ENCODE measurements at places on chromosomes 13 and 19.

- no peak for DNase-seq
Measured at GRCh38 chr13:100110269-100110668, 21.4 kb downstream of the PCCA start.

- no peak for DNase-seq
Measured at GRCh38 chr19:43380771-43381386, 27.4 kb downstream of the CD177 start.

DNA sequence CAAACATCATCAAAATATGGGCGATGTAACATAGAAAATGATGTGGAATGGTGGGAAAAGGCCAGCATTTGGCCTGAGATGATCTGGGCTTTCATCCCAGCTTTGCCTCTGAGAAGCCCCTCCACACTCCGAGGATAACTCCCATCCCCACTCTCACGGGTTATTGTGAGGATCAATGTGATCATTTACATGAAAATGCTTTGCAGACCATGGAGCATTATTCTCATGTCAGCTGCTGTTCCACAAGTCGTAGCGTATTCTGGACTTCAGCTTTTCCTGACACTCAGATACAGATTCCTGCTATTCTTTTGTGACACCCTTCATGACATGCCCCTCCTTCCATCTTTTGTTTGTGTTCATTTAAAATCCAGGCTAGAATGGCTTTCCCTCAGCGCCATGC, 86.5 kb downstream of the NUFIP1 start:
- no peak for DNase-seq

GRCh38 chr13:54162069-54162468, 1133.5 kb downstream of the OLFM4 start:
- DNase-seq: no peak

DNA sequence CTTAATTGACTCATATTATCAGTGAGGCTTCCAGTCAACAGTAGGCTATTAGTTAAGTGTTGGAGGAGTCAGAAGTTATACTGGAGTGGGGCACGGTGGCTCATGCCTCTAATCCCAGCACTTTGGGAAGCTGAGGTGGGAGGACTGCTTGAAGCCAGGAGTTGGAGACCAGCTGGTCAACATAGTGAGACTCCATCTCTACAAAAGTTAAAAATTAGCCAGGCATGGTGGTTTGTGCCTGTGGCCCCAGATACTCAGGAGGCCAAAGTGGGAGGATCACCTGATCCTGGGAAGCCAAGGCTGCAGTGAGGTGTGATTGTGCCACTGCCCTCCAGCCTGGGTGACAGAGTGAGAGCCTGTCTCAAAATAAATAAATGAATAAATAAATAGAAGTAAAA, 53.2 kb downstream of the COMP start:
- no peak for DNase-seq

- peak; percentile 43 for DNase-seq
Measured at GRCh38 chr19:10565028-10565566, 713 bp downstream of the KRI1 start.

GRCh38 chr19:51808333-51808986, 13.5 kb downstream of the FPR3 start:
- DNase-seq: peak; percentile 79

- no peak for DNase-seq
Measured at GRCh38 chr13:42567906-42568305, 6.0 kb upstream of the TNFSF11 start.

- DNase-seq: no peak
Measured at GRCh38 chr13:79003989-79004898, 345.3 kb upstream of the OBI1 start.

GRCh38 chr19:31073485-31074198, 275.6 kb downstream of the TSHZ3 start:
- DNase-seq: no peak

DNA sequence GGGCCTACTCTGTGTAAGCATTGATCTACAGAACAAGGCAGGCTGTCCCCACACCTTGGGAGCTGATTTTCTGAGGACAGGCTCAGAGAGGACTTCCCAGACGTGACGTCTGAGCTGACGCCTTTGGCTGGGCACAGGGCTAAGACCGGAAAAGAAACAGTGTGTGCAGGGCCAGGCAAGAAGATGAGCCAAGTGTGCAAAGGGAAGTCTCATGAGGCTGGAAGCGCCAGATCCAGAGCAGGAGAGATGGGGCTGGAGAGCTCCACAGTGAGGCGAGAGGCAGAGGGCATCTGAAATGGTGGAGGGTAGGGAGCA, 12.7 kb downstream of the IGLON5 start:
- peak; percentile 20 for DNase-seq

- DNase-seq: no peak
Measured at GRCh38 chr13:75486146-75487062, 4.4 kb upstream of the TBC1D4 start.

DNA sequence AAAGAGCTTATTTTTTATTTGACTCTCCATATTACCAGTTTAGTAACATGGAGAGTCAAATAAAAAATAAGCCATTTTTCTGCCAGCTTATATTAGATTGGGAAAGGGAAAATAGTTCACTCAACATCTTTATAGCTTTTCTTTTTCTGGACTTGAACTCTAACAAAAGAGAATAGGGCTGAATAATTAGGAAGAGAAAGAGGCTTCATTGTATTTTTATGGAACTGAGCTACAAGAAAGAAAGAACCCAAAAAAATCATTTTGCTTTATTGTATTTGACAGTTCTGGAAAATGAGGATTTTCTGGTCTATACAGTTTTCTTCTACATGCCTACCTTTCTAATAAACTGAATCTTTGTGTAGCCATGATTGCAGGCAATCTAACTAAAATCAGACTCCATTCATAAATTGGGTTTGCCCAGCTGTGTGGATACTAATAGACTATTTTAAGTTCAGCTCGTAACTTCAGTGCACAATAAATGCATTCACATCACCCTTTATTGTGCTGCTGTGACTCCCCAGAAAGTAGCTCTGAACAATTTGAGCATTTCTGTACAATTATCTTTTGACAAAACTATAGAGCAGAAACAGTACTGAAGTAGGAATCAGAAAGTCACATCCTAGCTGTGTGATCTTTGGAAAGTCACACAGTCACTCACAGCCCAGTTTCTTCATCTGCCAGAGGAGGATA, 115.3 kb downstream of the STOML3 start:
- no peak for DNase-seq

DNA sequence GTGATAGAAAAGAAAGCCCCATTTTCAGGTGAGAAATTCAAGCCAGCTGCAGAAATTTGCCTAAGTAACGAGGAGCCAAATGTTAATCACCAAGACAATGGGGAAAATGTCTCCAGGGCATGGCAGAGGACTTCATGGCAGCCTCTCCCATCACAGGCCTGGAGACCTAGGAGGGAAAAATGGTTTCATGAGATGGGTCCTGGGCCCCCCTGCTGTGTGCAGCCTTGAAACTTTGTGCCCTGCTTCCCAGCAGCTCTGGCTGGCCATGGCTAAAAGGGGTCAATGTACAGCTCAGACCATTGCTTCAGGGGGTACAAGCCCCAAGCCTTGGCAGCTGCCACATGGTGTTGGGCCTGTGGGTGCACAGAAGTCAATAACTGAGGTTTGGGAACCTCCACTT, 9.9 kb downstream of the N4BP2L1 start:
- no peak for DNase-seq

DNA sequence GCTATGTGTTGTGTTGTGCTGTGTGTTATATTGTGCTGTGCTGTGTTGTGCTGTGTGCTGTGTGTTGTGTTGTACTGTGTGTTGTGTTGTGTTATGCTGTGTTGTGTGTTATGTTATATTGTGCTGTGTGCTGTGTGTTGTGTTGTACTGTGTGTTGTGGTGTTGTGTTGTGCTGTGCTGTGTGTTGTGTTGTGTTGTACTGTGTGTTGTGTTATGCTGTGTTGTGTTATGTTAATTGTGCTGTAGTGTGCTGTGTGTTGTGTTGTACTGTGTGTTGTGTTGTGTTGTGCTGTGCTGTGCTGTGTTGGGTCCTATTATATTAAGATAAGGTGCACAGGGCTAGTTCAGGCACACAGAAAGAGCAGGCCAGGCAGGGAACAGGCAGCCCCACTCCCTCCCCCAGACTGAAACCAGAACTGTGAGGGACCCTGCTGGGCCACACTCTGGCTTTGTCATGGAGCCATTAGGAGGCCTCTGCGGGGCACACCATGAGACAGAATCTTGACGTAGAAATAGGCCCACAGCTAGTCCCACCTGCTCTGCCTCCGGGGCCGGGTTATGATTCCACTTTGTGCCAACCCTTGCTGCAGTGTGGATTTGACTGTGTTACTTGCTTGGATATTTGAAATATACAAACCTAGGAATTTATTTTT, 12.1 kb downstream of the SOX1 start:
- DNase-seq: no peak

DNA sequence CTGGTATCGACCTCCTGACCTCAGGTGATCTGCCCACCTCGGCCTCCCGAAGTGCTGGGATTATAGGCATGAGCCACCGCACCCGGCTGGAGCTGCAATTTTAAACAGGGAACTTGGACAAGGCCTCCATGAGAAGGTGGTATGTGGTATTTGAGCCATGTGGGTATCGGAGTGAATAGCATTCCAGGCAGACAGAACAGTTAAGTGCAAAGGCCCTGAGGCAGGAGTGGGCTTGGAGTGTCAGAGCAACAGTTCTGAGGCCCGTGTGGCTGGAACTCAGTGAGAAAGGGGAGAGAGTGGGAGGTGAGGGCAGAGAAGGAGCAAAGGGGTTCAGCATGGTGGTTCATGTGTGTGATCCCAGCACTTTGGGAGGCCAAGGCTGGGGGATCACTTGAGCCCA, 2.9 kb downstream of the RCN3 start:
- DNase-seq: no peak

GRCh38 chr13:43267916-43268315, 244.5 kb downstream of the DNAJC15 start:
- no peak for DNase-seq

DNA sequence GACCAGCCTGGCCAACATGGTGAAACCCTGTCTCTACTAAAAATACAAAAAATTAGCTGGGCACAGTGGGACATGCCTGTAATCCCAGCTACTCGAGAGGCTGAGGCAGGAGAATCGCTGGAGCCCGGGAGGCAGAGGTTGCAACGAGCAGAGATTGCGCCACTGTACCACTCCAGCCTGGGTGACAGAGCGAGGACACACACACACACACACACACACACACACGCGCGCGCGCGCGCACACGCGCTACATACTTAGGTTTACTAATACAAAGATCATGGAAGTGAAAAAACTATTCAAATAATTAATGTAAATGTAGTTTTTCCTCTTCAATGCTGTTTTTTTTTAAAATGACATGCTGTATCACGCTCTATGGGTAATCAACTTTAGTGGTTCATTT, 58.5 kb upstream of the ZDHHC20 start:
- DNase-seq: no peak

DNA sequence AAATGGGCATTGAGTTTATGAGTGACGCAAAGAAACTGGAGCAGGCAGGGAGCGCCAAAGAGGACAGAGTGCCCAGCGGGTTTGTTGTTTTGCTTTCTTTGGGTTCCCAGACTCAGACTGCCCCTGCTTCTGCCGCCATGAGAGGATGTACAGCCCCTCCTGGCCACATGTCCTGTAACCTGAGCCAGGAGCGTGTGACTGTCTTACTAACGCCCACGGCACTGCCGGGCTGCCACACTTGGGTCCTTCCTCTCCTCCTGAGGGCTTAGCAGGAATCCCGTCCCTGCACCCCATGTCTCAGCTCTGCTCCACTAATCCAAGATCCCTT, 80.5 kb downstream of the GPR12 start:
- DNase-seq: no peak

- DNase-seq: no peak
Measured at GRCh38 chr13:110353339-110353977, 46.4 kb downstream of the COL4A2 start.

- no peak for DNase-seq
Measured at GRCh38 chr13:113860665-113861432, 3.0 kb downstream of the GAS6 start.

GRCh38 chr13:33676045-33676989, 141.6 kb upstream of the RFC3 start:
- DNase-seq: peak; percentile 71

DNA sequence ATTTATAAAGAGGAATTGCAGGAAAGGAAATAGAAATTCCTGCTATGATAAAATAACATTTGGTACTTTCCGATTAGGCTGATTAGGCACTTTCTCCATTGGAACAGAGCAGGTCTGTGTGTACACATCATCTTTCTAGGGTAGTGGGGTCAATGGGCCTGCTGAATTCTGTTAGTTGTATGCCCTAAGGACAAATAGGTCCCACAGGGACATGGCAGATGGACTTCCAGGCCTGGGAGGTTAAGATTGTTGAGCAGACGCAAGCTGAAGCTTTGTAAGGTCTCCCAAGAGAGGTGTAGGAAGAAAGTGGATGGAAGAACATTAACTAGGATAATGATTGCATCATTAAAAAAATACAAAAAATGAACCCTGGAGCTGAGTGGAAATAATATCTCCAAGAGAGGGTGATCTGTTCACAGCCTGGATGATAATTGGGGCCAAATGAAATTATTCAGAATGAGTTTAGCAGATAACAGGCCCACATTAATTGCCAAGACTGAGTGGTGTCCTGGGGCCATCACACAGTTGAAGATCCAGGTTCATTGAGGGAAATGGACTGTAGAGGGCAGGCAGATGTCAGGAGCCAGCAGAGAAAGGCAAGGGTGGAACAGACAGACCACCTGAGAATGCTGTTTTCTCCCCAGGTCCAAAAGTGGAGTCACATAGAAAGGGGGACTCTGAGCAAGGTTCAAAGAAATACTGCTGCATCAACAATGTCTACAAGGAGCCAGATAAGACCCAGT, 215.1 kb downstream of the DNAJC15 start:
- DNase-seq: no peak

DNA sequence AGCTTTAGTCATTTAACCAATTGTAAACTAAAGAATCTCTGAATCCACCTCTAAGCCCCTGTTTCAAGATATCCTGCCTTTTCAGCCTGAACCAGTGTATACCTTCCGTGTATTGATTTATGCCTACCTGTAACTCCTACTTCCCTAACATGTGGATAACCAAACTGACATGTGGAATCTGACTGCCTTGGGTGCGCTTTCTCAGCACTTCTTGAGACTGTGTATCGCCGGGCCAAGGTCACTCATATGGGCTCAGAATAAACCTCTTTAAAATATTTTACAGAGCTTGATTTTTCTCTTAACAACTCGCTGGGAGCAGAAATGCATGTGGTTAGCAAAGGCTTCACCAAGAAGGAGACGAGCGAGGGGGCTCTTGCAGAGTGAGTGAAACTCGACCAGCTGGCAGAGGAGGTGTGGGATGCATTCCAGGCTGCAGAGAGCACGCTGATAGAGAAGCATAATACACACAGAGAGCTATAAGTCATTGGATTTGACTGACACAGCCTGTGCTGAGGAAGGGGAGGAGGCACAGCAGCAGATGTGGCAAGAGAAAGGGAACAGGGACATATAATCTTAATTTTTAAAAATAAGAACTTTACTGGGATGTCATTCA, 268.2 kb upstream of the MAB21L1 start:
- peak; percentile 22 for DNase-seq

DNA sequence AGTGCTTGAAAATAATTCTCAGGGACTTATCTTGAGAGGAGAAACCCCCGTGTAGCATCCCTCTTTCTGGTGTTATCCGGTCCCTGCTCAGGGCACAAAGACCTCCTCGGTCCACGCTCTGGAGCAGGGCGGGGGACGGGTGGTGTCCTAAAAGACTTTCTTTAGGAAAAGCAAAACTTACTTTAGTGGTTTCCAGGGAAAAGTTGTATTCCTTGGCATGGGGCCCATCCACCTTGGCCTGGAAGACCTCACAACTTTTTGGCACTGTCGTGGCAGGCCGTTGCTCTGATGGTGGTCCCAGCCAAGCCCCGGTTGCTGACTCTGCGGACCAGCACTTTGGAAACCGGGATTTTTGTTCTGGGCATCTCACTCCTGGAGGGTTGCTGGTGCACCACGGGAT, 2.7 kb downstream of the AMER2 start:
- no peak for DNase-seq

GRCh38 chr19:31232871-31233270, 116.4 kb downstream of the TSHZ3 start:
- DNase-seq: peak; percentile 96

All from cardiac fibroblast (primary cell).